ENCODE measurements at places on chromosomes 1 and 21.

DNA sequence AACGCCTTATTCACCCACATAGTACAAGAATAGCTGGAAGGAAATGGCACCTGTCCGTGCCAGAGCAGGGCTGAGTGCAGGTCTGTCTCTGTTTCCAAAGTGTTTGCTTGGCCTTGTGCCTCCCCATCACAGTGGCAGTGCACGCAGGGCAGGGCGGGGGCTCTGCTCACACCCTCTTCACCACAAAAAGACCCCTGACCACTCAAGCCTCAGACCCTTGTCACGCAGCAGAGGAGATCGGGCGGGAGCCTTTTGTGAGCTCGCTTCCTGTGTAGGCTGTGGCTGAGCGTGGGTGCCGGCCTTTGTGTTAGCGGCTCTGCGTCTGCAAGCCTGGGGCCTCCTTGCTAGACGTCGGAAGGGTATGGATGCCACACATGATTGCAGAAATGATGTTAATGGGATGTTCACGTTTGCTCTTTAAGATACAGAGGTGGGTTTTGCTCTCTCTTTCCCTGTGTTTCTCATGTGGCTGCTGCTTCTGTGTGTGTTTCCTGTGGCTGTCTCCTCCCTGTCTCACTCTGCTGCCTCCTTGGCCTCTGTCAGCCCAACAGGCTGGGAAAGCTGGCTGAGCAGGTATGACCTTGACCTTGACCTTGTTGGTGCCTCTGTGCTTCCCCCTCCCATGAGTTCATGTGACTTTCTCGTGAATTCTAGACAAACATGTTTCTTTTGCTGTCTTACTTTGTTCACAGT lies 45.4 kb downstream of the S100B start:
- no peak for DNase-seq
- no peak overlapping the region for H3K4me3 ChIP-seq
- no peak overlapping the region for H3K27ac ChIP-seq
- peaks cover 4% of the 10 kb centered on the region for H3K4me1 ChIP-seq
- peaks cover 81% of the 10 kb centered on the region for H3K36me3 ChIP-seq

DNA sequence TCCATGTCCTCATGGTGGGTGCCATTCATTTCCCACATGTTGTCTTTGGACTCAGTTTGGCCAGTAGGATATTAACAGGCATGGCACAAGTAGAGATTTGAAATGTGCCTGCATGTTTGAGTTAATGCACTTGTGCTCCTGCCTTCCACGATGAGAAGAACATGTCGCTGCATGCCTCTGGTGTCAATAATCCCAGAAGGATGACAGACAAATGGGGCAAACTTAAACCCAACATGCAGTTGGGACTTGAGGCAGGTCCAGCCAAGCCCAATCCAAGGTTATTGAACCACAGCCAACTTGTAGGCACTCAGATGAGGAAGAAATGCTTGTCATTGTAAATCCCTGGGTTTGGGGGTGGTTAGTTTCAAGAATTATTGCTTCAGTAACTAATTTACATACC lies 174.6 kb downstream of the TRIM33 start:
- no peak overlapping the region for H3K27ac ChIP-seq
- H3K27me3 ChIP-seq = peaks cover 12% of the 10 kb centered on the region
- H3K36me3 ChIP-seq = no peaks in the 10 kb centered on the region
- DNase-seq = no peak
- H3K4me3 ChIP-seq = no peak overlapping the region

DNA sequence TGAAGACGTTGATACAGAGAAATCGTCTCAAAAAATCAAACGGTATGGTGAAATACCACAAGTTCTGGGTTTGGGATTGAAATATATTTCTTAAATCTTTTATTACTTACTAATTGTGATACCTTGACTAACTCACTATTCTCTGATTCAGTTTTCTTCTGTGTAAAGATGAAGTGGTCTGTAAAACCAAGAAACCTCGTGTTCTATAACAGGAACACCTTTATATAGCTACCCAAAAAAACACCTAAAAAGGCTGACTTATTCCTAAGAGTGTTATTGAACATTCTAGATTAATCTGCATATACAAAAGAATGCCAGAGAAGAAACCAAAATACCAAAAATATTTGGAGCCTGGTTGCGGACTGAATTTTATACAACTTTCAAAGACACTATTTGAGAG lies 721 bp downstream of the LRRIQ3 start:
- H3K27me3 ChIP-seq = no peaks in the 10 kb centered on the region
- no peaks in the 10 kb centered on the region for H3K4me1 ChIP-seq
- H3K4me3 ChIP-seq = no peak overlapping the region
- DNase-seq = no peak
- H3K27ac ChIP-seq = no peak overlapping the region

GRCh38 chr1:214957330-214958137 lies 125.0 kb upstream of the KCNK2 start:
- no peaks in the 10 kb centered on the region for H3K36me3 ChIP-seq
- H3K4me3 ChIP-seq = no peak overlapping the region
- peak overlapping the region; percentile 42 for H3K27ac ChIP-seq
- peak; percentile 96 for DNase-seq
- peaks cover 1% of the 10 kb centered on the region for H3K4me1 ChIP-seq

GRCh38 chr1:114320586-114320985 lies 166.9 kb upstream of the SYT6 start:
- no peaks in the 10 kb centered on the region for H3K36me3 ChIP-seq
- peak overlapping the region; percentile 51 for H3K27ac ChIP-seq
- peak; percentile 24 for DNase-seq
- H3K4me3 ChIP-seq = no peak overlapping the region
- H3K27me3 ChIP-seq = no peaks in the 10 kb centered on the region

GRCh38 chr1:58006421-58007046 lies 540.0 kb downstream of the OMA1 start:
- no peaks in the 10 kb centered on the region for H3K36me3 ChIP-seq
- H3K4me3 ChIP-seq = no peak overlapping the region
